ENCODE measurements at places on chromosomes 2 and 18.

DNA sequence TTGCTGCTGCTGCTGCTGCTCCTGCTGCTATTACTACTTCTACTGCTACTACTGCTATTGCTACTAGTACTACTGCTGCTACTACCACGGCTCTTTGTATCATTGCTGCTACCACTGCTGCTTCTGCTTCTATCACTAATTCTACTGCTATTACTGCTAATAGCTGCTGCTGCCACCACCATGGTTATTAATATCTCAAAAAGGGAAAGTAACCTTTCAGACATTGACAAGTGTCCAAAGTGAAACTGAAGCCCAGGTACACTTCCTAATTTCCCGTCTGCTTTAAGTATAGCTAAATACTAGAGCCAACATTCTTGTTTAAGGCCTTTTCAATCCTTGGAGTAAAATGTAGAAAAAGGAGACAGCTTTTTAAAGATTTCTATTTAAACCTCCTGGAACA is 45.4 kb upstream of the EHBP1 start:
- DNase-seq: no peak

- DNase-seq: no peak
These were observed 27.3 kb downstream of the TIMM21 start for GRCh38 chr18:74175658-74176057.

- DNase-seq: no peak
These were observed 16.4 kb upstream of the HNMT start for GRCh38 chr2:137947728-137948336.

DNA sequence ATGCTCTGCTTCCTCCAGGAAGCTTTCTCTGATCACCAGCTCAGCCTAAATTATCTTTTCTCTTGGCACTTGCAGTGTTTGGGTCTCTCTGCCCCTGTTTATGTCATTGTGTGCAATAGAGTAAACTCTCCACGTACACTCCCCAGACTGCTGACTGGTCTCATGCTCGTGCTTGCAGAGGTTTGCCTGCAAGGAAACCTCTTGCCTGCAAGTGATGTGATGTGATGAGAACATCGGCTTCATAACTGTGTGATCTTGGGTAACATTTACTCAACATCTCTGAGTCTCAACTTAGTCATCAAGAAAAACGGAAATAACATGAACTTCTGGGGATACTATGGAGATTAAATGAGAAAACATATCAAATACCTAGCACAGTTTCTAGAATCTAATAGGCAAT is 92.3 kb downstream of the BIN1 start:
- no peak for DNase-seq

DNA sequence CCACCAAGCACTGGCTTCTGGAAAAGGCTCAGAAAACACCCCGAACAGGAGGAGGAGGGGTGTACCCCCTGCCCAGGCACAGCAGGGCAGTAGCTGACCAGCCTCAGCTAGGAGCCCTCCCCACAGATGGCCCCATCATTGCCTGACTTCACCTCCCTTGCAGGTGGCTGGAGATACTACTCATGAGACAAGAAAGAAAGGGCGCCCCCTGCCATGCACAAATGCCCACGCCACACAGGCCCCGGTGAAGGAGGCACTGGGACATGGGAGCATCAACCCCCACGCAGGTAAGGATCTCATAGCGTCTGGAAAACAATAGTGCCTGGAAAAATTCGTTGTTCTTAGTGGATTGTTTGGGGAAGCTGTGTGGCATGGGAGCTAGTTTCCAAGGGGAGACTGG is 240.6 kb downstream of the TFCP2L1 start:
- DNase-seq: no peak

All from stimulated activated CD4-positive, alpha-beta T cell treated with anti-CD3 and anti-CD28 coated beads, Interleukin-1b, Interleukin-23, amount 100 ng/mL, for 4 hours (primary cell).